Calu3 (cell line): ENCODE measurements at places on chromosomes 4 and X. TPM values are rescaled to one million over a fixed set of nuclear protein-coding genes. Genes with fewer than 3 reads are reported as not detected.

DNA sequence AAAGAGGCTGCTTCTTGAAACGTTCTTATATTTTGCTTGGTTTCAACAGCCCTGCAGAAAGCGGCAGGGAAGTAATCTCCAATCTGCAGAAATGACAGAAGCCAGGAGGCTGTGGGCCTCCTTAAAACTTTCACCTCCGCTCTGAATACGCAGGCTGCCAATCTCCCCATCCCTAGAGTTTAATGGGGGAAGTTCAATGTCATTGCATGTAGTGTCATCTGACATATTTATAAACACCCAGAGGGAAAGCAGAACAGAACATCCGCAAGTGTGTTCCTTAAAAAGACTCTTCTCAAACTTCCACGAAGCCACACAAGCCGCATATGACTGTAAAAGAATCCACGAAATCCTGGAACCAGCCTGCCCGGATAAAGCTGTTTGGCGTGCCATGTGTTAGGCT is 148.8 kb upstream of the TBL1X start:
- H3K27ac ChIP-seq, result no peak overlapping the region
- no peak for DNase-seq
- H3K4me3 ChIP-seq, result no peak overlapping the region
- H3K27me3 ChIP-seq, result no peaks in the 10 kb centered on the region
- no peaks in the 10 kb centered on the region for H3K4me1 ChIP-seq
- no peaks in the 10 kb centered on the region for H3K36me3 ChIP-seq

DNA sequence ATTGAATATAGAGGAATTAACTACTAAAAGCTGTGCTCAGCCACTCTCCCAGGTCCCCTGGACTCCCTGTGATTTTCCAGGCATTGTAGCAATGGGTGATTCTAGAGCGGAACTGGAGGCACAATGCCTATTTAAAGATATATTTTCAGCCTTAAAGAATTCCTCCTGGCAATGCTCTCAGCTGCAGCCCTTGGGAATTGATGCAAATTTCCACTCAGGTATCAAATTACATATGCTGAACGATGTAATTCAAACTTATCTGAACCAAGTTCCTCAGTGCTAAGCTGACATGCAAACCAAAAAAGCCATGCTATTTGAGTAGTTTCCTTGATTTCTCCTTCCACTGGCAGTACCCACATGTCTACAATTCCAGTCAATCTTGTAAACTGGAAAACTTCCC is 86.3 kb upstream of the GABRA3 start:
- no peaks in the 10 kb centered on the region for H3K27me3 ChIP-seq
- no peak overlapping the region for H3K4me3 ChIP-seq
- H3K4me1 ChIP-seq, result no peaks in the 10 kb centered on the region

- peaks cover 7% of the 10 kb centered on the region for H3K36me3 ChIP-seq
- H3K4me1 ChIP-seq, result peaks cover 20% of the 10 kb centered on the region
- no peak overlapping the region for H3K4me3 ChIP-seq
- DNase-seq, result no peak
- no peaks in the 10 kb centered on the region for H3K27me3 ChIP-seq
Observed at GRCh38 chr4:168154546-168155277, 62.4 kb downstream of the ANXA10 start.

DNA sequence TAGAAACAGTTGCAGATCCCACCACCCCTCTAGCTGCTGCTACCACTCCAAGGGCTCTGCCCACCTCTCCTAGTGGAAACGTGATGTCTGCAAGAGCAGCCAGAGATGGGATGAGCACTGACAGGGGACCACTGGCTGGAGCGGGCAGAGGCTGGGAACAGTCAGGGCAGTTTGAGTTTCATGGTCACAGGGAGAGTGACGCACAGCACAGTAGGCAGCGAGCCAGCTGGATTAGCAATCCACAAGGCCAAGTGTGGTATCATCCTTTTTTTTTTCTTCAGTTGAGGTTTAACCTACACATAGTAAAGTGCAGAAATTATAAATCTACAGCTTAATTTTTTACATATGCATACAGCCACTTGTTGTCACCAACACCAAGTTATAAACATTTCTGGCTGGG is 6.4 kb upstream of the SCML2 start:
- DNase-seq, result no peak
- no peaks in the 10 kb centered on the region for H3K36me3 ChIP-seq
- H3K4me3 ChIP-seq, result no peak overlapping the region

DNA sequence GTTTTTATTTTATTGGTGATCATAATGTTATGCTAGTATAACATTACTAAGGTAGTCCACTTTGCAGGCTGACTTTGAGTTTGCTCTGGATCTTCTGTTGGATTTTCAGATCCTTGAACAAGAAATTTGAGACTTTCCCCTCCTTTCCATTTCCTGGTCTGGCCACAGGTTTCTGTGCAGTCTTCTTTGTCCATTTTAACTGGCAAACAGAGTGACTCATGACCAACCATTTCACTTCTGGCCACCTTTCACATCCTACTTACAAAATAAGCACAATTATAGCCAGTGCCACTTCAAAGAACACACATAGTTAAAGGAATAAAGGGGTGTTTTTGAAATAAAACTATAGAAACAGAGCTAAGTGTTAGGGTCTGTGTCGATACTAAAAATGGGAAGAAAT is 8.4 kb downstream of the ANK2 start:
- no peaks in the 10 kb centered on the region for H3K4me1 ChIP-seq
- no peaks in the 10 kb centered on the region for H3K36me3 ChIP-seq
- DNase-seq, result peak; percentile 22
- H3K4me3 ChIP-seq, result no peak overlapping the region

- H3K36me3 ChIP-seq, result no peaks in the 10 kb centered on the region
- no peaks in the 10 kb centered on the region for H3K27me3 ChIP-seq
- DNase-seq, result no peak
- no peaks in the 10 kb centered on the region for H3K4me1 ChIP-seq
Observed at GRCh38 chrX:9997524-9997923, 30.4 kb downstream of the CLDN34 start.

GRCh38 chr4:80017125-80017854 is 55.7 kb downstream of the ANTXR2 start:
- no peaks in the 10 kb centered on the region for H3K4me1 ChIP-seq
- no peak for DNase-seq
- no peak overlapping the region for H3K4me3 ChIP-seq
- H3K27me3 ChIP-seq, result no peaks in the 10 kb centered on the region

GRCh38 chrX:39773923-39774773 is 323.6 kb downstream of the BCOR start:
- peaks cover 42% of the 10 kb centered on the region for H3K4me1 ChIP-seq
- H3K36me3 ChIP-seq, result peaks cover 9% of the 10 kb centered on the region
- H3K4me3 ChIP-seq, result peak overlapping the region; percentile 52
- peak overlapping the region; percentile 78 for H3K27ac ChIP-seq
- no peaks in the 10 kb centered on the region for H3K27me3 ChIP-seq

- H3K27me3 ChIP-seq, result peaks cover 58% of the 10 kb centered on the region
- H3K4me3 ChIP-seq, result no peak overlapping the region
- H3K4me1 ChIP-seq, result no peaks in the 10 kb centered on the region
- no peak overlapping the region for H3K27ac ChIP-seq
Observed at GRCh38 chrX:11733614-11734013, 24.4 kb upstream of the MSL3 start.

- H3K27ac ChIP-seq, result no peak overlapping the region
- no peaks in the 10 kb centered on the region for H3K36me3 ChIP-seq
- no peak overlapping the region for H3K4me3 ChIP-seq
- no peaks in the 10 kb centered on the region for H3K27me3 ChIP-seq
Observed at GRCh38 chrX:9329056-9329455, 135.8 kb upstream of the TBL1X start.

DNA sequence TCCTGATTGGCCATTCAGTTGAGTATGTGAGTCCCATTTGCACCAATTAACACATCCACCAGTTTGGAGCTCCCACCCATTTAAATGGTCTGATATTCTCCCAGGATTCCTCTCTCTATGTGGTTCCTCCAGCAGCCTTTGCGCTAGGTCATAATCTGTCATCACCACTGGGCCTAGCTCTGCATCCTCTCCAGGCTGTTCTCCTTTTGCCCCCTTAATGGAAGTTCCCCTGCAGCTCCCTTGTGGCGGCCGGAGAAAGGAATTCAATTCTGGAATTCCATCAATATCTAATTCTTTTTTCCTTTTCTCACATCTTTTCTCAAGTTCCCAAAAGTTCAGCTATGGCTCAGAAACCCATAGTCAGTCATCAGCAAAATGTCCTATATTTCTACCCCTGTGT is 2184.4 kb upstream of the AGA start:
- no peaks in the 10 kb centered on the region for H3K36me3 ChIP-seq
- H3K27ac ChIP-seq, result no peak overlapping the region
- H3K27me3 ChIP-seq, result no peaks in the 10 kb centered on the region

- H3K4me3 ChIP-seq, result no peak overlapping the region
- H3K27ac ChIP-seq, result no peak overlapping the region
- DNase-seq, result no peak
- H3K4me1 ChIP-seq, result no peaks in the 10 kb centered on the region
Observed at GRCh38 chr4:27490766-27491165, 630.1 kb downstream of the STIM2 start.

GRCh38 chr4:153181293-153181692 is 22.9 kb upstream of the TRIM2 start:
- no peak for DNase-seq
- H3K4me3 ChIP-seq, result no peak overlapping the region
- H3K4me1 ChIP-seq, result no peaks in the 10 kb centered on the region
- no peaks in the 10 kb centered on the region for H3K36me3 ChIP-seq
- H3K27me3 ChIP-seq, result no peaks in the 10 kb centered on the region

GRCh38 chr4:110124711-110125110 is 73.7 kb downstream of the ELOVL6 start:
- H3K4me1 ChIP-seq, result no peaks in the 10 kb centered on the region
- no peaks in the 10 kb centered on the region for H3K27me3 ChIP-seq
- H3K36me3 ChIP-seq, result no peaks in the 10 kb centered on the region
- no peak overlapping the region for H3K27ac ChIP-seq
- no peak for DNase-seq

DNA sequence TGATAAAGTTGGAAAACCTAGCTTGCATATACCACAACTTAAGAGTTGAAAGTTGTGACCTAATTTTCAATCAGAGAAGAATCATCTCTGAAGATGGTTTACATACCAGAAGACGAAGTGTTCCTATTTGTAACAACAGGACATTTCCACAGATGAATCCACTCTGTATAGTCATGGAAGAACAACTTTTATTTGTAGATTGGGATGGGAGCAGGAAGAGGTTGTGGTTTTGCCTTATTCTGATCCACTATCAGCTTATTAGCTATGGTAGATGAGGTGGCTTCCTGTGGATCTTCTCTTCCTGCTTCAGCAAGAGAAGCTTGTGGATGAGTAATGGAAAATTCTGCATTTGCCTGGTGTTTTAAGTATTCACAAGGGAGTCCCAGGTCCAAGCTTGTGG is 18.6 kb upstream of the SUPT20HL1 start:
- no peaks in the 10 kb centered on the region for H3K36me3 ChIP-seq
- no peak for DNase-seq
- H3K27ac ChIP-seq, result no peak overlapping the region
- H3K4me3 ChIP-seq, result no peak overlapping the region

DNA sequence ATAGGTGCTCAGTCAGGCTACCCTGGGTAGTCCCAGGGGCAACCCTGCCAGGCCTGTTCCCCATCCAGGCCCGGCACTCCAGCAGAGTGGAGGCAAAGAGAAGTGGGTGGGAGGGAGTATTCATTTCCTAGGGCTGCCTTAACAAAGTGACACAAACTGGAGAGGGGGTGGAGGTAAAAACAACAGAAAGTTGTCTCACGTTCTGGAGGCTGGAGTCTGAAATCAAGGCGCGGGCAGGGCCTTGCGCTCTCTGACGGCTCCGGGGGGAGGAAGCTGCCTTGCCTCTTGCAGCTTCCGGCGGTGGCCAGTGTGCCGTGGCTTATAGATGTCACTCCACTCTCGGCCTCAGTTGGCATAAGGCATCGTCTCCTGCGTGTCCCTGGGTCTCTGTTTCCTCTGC is 90.8 kb downstream of the DCTD start:
- no peaks in the 10 kb centered on the region for H3K4me1 ChIP-seq
- H3K36me3 ChIP-seq, result no peaks in the 10 kb centered on the region
- no peak for DNase-seq
- no peak overlapping the region for H3K27ac ChIP-seq
- H3K27me3 ChIP-seq, result peaks cover 52% of the 10 kb centered on the region

DNA sequence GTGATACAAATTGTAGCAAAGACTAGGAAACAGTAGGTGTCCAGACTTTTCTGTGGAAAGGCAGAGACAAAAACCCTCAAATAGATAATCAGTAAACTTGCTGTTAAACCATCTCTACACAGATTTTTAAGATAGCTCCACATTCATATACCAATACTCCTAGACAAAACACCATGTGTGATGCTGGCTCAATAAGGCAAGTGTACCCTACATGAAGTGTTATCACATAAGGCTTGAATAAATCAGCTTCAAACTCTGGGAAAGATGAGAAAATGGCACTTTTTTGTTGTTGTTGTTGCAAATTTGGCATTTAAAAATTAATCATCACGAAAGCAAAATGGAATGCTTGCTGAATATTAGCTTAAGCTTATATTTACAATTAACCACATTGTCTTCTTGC is 45.1 kb downstream of the DRD5 start:
- H3K27me3 ChIP-seq, result peaks cover 17% of the 10 kb centered on the region
- H3K4me1 ChIP-seq, result no peaks in the 10 kb centered on the region
- H3K27ac ChIP-seq, result no peak overlapping the region

DNA sequence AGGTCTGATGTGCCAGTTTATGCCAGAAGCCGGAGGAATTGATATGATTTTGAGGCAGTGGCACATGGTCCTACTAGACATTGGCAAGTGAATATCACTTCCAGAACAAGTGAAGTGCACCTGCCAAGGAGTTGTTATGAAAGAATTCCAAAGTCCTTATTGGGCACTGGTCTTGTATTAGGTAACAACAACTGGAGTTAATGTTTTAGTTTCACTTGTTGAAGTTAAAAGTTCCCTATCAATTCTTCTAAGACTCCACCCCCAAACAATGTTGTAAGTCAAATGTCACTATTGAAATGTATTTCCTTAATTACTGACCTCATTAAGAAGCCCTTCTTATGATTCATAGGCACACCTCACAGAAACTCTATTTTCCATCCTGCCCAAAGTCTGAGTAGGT is 3.1 kb downstream of the TET2 start:
- H3K36me3 ChIP-seq, result peaks cover 29% of the 10 kb centered on the region
- H3K27me3 ChIP-seq, result no peaks in the 10 kb centered on the region
- peaks cover 5% of the 10 kb centered on the region for H3K4me1 ChIP-seq

Gene CACNA1F
- not detected in 2 replicates for total RNA-seq

Gene NSG1
- not detected in 2 replicates for total RNA-seq

Gene ARMCX6
- total RNA-seq, result 30.4 and 35.0 TPM in 2 replicates

Gene PHEX
- total RNA-seq, result 0.57 and 0.66 TPM in 2 replicates

Gene KLHL4
- not detected in 2 replicates for total RNA-seq

Gene VEGFD
- 0.97 and 1.6 TPM in 2 replicates for total RNA-seq

Gene TMPRSS11A
- not detected in 2 replicates for total RNA-seq

Gene USP51
- total RNA-seq, result 1.2 and 1.5 TPM in 2 replicates

Gene SAGE1
- not detected in 2 replicates for total RNA-seq

Gene TCP11X2
- not detected in 2 replicates for total RNA-seq

Gene FDCSP
- total RNA-seq, result 1,542 and 2,729 TPM in 2 replicates

Gene TRAM1L1
- 1.4 and 1.6 TPM in 2 replicates for total RNA-seq

Gene ZAR1
- total RNA-seq, result not detected in 2 replicates

Gene CXCL8
- 222 and 404 TPM in 2 replicates for total RNA-seq

Gene CCDC120
- total RNA-seq, result 30.8 and 39.0 TPM in 2 replicates

Gene MID1
- 70.5 and 85.6 TPM in 2 replicates for total RNA-seq
